ENCODE measurements at places on chromosomes 3 and 15.

DNA sequence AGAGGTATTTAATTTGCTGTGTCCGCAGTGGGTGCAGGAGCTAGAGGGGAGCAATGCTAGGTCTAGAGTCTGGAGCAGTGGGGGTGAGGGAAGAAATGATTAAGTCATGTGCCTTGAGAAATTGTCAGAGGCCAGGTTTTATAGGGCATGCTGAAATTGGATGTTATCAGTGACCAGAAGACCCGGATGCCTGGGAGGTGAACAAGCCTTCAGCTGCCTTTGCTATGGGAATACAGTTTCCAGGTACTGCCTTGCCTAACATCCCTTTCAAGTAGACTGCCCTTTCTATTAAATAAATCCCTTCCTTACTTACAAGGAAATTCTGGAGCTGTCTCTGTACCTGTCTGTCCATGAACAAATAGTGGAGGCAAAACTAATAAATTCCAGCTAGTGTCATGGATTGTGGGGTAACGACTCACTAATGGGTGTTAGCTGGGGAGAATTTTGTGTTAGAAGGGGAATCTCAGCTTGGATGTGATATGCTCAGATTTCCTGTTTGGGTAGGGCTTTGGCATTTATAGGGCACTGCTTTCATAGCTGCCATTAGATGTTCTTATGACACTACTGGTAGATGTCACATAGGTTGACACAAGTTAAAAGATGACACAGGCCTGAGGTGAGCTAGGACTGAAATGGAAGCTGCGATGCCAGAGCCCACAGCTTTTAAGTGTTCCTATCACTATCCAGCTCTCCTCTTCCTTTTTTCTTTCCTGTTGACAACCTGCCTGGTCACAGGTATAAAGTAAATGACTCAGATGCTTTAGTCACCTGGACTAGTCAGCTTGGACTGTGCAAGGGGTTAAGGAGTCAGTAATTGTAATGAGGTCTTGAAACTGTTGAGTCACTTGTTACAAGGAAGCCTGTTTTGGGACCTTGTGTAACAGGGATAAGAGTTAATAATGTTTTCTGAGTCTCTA is 21.3 kb downstream of the CHD2 start:
- DNase-seq: no peak

- no peak for DNase-seq
Measured at GRCh38 chr15:73608941-73609340, 24.2 kb downstream of the NPTN start.

DNA sequence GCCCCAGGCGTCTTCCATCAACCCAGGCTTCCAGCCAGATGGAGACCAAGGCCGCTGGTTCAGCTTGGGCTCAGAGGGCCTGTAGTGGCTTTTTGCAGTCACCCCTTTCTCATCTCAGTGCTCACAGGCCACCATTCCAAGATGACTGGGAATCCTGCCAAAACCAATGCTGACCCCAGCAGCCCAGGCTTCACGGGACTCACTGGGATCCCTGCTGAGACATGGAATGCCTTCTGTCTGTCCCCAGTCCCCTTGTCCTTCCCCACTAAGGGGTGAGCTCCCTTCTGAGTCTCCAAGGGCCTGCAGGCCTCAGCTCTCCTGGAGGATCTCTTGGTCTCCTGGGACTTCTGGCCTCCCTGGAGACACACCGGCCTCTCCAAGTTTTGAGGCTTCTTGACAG is 77.4 kb upstream of the SEC13 start:
- no peak for DNase-seq

- DNase-seq: peak; percentile 7
Measured at GRCh38 chr3:127682561-127682960, 9.8 kb downstream of the ABTB1 start.

GRCh38 chr3:23937296-23937695 is 7.8 kb upstream of the NR1D2 start:
- DNase-seq: no peak

GRCh38 chr3:108947855-108948254 is 5.8 kb downstream of the GUCA1C start:
- DNase-seq: no peak

DNA sequence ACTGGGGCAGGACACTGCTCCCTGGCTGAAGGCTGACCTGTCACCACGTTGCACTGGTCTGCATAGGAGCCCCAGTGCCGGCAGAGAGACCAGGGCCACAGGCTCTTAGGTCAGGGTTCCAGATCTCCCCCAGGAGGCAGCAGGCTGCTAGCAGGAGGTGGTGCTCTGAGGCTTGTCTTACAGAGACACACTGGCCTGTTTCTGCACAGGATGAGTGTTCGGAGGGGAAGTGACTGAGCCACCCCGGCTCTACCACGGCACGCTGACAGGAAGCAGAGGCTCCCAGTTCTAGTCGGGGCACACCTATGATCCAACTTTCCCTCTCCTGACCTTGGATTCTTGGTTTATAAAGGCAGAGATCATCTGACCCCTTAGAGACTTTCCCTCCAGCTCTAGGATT is 8.6 kb downstream of the FBXL22 start:
- DNase-seq: no peak

DNA sequence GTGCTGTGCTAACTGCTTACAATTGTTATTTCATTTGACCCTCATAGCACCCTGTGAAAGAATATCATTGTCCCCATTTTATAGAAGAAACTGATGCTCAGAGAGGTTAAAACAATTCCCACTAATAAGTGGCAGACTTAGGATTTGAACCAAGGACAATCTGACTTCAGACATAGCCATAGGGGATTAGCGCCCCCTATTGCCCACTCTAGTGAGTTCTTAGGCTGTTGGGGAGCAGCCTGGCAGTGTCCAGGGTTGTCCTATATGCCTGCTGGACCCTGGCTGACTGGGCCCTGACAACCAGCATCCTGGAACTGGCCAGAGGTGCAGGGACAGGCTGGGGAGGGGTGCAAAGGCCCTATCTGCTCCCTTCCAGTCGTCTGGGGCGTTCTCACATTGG is 15.4 kb downstream of the DPH3 start:
- DNase-seq: no peak

GRCh38 chr15:68252925-68253534 is 23.5 kb upstream of the CLN6 start:
- DNase-seq: no peak

GRCh38 chr3:134078169-134078831 is 48.6 kb upstream of the SLCO2A1 start:
- DNase-seq: no peak

DNA sequence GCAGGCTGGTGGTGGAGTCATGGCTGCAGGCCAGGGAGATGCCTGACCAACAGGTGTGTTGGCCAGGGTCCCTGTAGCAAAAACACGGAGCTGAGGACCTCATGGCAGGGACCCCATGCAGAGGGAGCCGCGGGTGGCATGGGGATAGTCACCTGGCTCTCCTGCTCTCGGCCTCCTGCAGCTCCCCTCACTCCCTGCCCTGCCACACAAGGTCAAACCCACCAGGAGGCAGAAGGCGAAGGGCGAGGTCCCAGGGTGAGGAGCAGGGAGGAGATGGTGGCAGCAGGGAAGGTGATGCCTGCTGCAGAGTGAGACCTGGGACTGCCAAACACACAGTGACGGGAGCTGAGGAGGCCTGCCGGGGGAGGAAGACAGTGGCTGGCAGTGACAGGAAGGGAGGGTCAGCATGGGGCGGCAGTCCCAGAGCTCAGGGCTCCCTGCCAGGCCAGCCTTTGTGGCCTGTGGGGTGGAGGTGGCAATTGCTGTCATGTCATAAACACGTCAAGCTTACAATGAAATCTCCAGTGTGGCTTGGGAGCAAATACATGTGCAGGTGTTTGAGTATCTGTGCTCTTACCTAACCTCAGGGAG is 144.3 kb downstream of the TJP1 start:
- DNase-seq: no peak

GRCh38 chr3:147449669-147450068 is 40.5 kb downstream of the ZIC1 start:
- no peak for DNase-seq

GRCh38 chr3:108862865-108863798 is 40.5 kb downstream of the TRAT1 start:
- no peak for DNase-seq

GRCh38 chr15:53982071-53982680 is 3.9 kb downstream of the UNC13C start:
- DNase-seq: no peak

DNA sequence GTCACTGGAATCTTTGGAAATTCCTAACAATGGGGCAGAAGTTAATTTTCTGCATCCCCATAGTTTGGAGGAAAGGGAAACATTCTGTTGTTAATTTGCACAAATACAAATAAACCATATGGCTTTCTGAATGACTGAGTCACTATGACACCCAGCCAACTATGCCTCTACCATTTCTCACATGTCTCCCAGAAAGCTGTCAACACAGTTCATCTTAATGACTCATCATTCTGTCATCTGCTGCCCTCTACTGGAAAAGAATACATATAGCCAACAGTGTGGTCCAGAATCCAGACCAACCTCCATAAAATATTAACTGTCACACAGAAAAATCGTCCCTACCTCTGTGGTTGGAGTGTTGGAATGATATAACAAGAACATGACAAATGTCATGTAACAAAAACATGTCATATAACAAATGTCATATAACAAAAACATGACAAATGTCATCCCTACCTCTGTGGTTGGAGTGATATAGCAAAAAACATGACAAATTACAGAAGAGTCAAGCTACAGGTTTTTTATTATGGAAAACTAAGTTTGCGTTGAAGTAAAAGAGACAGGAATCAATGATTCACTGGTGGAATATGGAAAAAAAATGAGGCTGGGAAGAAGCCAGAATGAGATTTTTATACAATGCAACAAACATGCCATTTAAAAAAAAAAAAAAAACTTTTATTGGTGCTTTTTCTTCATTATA is 47.7 kb upstream of the GYG1 start:
- no peak for DNase-seq

GRCh38 chr15:40479024-40479423 is 8.2 kb downstream of the CHST14 start:
- DNase-seq: no peak

DNA sequence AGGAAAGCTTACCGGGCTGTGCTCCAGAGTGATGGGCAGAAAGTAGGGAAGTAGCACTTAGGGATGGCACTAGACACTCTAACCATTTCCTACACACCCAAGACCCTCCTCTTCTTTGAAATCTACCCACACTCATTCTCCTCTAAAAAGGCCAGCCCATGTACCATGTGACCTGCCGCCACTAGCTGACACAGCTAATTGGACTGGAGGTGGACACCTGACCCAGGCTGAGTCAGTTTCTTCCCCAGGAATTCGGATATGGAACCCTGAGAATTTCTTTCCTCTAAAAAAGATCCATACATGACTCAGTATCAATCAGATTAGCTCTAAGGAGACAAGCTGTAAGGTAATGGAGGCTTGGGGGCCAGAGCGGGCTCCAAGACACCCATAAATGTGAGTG is 60.1 kb downstream of the DCLK3 start:
- no peak for DNase-seq

GRCh38 chr15:78650022-78650421 is 9.0 kb upstream of the CHRNB4 start:
- no peak for DNase-seq

DNA sequence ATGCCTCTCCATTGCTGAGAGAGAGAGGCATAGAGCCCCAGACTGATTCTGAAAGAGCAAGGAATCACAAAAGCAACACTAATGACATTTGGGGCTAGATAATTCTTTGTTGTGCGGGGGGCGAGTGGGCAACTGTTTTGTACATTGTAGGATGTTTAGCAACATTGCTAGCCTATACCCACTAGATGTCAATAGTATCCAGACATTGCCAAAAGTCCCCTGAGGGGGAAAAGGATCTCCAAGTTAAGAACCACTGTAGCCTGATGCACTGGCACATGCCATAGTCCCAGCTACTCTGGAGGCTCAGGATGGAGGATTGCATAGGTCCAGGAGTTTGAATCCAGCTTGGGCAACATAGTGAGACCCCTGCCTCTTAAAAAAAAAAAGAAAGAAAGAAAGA is 22.8 kb upstream of the GOLM2 start:
- DNase-seq: no peak
